ENCODE measurements at places on chromosomes 12 and 14.

- DNase-seq = no peak
Measured at GRCh38 chr12:29072631-29073030, 76.4 kb upstream of the FAR2 start.

GRCh38 chr12:39807043-39807442 lies 187.4 kb upstream of the ABCD2 start:
- no peak for DNase-seq

GRCh38 chr14:22448035-22448904 lies 140.8 kb downstream of the DAD1 start:
- DNase-seq = no peak

DNA sequence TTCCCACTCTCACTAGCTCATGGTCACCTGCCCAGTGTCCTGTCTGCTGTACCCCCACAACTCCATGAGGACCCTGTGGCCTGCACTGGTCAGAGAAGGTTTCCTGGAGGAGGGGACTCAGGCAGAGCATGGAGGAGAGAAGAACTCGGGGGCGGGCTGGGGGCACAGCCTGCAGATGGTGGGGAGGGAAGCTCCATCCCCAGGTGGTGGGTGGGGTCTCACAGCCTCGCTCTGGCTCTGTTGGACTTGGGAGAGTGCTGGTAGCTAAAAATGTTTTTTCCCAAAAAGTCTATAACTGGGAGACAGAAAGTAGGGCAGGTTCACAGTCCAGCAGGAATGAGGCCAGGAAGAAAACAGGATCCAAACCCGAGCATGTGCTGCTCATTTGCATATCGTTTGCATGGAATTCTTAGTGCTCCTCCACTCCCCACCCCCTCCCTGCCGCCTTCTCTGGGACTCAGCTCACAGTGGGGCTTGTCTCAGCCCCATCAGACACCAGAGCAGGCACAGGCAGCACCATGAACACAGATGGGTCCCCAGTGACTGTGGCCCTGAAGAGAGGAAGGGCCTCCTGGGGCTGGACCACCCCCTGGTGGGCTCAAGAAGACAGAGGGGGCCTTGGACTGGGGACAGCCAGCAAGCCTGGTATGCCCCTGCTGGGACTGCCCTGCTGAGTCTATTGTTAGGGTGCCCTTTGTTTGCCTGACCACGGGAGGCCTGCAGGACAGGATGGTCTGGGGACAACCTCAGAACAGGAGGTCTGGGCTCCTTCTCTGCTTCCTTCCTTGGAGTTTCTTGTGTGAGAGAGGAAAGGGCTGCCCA lies 67.0 kb upstream of the SFSWAP start:
- DNase-seq = no peak

- no peak for DNase-seq
Measured at GRCh38 chr12:33054371-33054770, 157.8 kb upstream of the PKP2 start.

DNA sequence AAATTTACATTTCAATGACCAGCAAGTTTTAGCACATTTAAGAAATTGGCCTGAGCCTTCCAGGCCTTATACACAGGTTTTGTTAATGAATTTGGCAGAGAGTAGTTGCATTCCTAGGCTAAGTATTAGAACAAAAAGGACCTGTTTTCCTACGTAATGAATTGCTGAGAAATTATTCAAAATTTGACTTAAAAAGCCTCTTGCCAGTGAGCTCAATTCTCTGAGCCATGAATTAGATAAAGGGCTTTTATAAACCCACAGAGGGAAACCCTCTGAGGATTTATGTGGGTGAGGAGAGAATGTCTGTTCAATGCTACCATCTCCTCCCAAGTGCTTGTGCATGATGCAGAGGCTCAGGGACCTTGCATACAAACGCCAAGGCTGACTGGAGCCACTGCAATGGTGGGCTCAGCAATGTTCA lies 94.5 kb upstream of the PELI2 start:
- DNase-seq = no peak

DNA sequence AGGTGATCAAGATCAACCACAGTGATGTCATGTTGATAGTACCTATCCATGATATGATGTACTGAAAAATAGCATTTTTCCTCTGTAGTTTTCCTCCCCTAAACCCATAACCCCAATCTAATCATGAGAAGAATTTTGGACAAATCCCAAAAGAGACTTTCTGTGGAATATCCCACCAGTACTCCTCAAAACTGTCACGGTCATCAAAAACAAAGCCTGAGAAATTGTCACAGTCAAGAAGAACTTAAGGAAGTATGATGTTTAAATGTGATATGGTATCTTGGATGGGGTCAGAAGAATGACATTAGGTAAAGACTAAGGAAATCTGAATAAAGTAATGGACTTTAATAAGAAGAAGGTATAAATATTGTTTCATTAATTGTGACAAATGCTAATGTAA lies 248.8 kb downstream of the RMST start:
- no peak for DNase-seq

GRCh38 chr14:86462193-86462753 lies 932.3 kb downstream of the FLRT2 start:
- no peak for DNase-seq

DNA sequence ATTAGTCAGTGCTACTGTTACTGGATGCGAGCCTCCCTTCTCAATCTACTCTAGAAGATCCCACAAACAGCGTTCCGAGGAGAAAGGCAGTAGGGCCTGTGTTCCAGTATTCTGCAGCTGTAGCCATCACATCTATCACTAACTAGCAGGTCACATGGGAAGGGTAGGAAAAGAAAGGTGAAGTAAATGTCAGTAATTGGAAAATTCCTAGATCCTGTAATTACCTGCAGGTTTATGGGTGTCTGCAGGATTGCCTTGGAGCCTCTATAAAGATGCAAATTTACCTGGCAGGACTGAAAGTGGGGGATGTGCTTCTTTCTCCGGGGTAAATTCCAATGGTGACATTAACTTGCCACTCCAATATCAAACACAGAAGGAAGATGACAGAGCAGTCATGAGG lies 77.8 kb downstream of the FERMT2 start:
- DNase-seq = no peak

- no peak for DNase-seq
Measured at GRCh38 chr12:108542320-108542719, 18.7 kb downstream of the SART3 start.

DNA sequence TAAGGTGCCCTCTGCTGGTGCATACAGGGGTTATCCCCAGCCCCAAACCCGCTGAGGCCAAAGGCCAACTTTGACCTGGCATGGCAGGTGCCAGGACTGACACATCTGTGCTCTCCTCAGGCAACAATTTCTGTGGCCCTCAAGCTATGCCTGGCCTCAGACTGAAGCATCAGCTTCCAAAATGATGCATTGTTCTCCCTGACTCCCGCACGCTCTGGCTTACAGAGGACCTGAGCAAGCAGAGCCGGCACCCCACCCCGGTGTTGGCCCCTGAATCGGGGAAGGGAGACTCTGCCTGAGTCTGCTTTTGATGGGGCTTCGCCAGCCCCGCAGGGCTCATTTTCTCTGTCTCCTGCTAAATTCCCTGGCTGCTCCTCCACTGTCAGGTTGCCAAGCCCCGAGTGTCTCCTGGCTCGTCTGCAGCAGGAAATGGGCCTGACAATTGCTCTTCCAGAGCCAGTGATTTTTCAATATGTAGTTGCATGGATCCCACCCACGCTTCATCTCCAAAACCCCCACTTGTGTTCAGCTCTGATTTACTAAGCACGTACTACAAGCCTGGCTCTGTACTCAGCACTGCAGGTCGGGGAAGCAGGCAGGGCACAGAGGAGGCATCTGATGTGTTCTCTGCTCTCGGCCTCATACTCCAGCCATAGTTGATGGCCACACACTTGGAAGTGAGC lies 126.1 kb downstream of the SLC38A6 start:
- no peak for DNase-seq

DNA sequence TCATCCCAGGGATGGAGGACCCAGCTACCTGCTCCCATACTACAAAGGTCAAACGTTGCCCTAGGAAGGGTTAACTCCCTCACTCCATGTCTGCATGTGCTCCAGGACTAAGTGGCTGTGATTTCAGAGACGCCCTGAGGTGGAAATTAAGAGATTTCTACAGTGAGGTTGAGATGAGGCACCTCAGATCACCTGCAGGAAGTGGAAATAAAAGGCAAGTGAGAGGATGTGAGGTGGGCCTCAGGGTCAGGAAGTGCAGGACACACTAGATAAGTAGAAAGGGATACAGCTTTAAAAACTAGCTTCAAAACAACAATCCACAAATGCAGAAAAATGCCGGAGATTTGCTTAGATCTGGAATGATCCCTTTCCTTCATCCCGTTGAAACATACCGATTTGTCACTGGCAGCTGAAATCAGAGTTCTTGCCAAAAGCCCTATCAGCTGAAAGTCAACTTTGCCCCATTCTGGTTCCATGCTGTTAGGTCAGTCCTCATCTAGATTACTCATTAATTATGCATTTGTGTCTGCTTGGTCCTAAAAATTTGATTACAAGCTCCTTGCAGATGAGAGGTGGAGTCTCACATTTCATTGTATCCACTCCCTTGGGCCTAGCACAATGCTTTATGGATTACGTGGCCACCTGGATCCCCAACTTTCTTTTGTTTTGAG lies 6.6 kb downstream of the PLBD1 start:
- no peak for DNase-seq

- no peak for DNase-seq
Measured at GRCh38 chr12:43113135-43113534, 438.9 kb downstream of the ADAMTS20 start.

DNA sequence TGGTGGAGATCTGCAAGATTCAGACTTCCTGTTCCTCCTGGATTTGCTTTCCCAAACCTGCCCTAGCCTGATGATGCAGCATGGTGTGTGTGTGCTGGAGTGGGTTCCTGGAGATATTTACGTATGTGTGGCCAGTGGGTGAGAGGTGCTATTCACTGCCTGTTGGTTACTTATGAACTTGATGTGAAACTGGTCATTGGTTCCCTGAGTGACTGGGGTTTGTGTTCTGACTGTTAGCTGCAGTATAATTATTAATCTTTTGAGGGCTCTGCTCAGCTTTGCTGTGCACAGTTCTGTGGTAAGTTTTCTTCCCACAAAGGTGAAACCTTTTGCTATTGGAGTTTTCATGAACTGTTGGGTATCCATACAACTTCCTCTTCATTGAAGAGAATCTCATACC lies 541.8 kb upstream of the FBXO33 start:
- no peak for DNase-seq

DNA sequence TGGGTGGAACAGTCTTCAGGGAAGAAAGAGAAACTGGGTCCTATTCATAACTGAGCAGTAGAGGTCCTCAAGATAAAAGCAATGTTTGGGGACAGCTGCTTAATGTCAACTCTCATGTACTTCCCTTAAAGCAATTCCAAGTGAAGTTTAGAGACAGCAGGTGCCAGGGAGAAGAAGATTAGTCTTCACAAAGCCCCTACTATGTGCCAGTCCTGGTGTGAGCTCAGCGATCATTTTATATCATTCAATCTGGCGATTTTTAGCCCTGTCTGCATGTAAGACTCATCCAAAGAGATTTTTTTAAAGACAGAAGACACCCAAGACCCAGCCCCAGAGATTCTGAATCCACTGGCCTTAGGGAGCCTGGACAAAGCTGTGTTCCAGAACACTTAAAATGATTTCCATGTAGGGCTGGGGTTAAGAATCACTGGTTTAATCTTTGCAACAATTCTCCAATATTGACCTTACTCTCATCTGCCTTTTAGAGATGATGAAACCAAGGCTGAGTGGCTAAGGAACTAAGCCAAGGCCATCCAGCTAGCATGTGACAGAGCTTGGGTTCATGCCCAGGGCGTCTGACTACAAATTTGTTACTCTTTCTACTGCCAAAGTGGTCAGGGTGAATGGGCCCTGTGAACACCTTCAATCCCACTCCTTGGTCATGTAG lies 404.5 kb upstream of the TBX3 start:
- no peak for DNase-seq

DNA sequence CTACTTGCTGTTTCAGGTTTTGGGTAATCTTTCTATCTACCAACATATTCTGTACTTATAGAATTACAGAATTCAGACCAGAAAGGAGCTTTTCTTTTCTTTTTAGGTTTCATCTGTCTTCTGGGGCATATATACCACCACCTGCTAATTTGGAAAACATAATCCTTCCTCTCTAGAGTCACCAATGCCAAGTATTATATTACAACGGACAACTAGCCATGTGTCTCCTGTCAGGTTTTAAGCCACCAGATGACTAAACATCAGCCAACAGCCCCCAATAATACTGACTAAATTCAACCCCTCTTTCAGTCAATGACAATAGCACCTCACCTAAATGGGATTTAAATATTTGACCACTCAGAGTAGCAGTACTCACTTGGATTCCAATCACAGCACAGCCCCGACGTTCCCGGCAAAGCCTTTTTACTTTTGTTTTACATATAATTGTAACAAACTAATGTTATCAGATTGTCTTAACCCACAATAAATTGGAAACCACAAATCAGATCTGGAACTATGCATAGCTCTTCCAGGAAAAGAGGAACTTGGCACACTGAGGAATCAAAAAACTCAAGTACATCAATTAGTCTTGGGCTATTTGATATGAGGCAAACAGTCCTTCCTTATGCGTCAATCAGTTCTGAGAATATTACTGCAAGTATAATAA lies 13.5 kb downstream of the SLC11A2 start:
- DNase-seq = no peak

- no peak for DNase-seq
Measured at GRCh38 chr14:89465876-89466275, 48.8 kb upstream of the FOXN3 start.

- no peak for DNase-seq
Measured at GRCh38 chr14:90103808-90104207, 42.0 kb downstream of the KCNK13 start.

GRCh38 chr12:131511803-131512561 lies 198.9 kb upstream of the SFSWAP start:
- DNase-seq = no peak

DNA sequence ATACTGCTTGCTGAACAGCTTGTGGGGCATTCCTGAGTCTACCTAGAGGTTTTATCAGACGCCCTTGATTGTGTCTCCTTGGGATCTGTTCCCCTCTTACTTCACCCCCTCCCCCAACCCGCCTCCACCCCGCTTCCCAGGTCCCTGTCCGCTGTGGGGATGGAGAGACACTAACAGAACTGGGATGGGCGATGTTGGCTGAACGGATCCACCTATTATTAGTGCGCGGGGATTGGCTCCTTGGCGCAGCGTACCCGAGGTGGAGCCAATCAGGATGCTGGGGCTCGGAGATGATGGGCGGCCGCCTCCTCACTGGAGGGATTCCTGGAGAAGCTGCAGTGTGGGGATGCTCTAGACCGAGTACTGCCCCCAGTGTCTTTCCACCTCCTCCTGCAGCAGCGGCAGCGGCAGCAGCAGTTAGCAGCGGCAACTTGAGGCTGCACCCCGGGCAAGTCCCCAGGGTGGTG lies at the start of gene SYT1:
TSS of gene SYT1 (plus strand) at position 372 of the 467 bp plus-strand sequence.
- DNase-seq = no peak

DNA sequence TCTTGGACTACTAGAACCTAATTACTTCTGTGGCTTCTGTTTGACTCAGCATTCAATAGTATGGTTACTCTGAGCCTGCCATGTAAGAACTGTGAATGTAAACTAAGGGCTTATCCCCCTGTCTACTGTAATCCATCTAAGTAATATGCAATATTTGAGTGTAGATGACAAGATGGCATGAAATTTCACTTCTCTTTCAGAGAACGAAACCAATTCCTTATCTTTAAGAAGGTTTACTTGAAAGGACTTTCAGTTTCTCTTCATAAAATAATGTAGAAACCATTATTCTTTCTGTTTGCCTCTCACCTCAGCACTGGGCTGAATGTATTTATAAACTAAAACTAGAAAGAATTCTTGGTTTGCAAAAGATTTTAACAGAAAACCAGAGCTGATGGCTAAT lies 60.4 kb upstream of the ARID2 start:
- no peak for DNase-seq

GRCh38 chr14:91870001-91870400 lies 2.7 kb upstream of the TC2N start:
- DNase-seq = peak; percentile 60

- no peak for DNase-seq
Measured at GRCh38 chr12:27014859-27015729, 910 bp upstream of the TM7SF3 start.
